Fibroblast of the conjunctiva (primary cell): ENCODE measurements at places on chromosomes 4 and X.

GRCh38 chr4:8730159-8730558 is 137.6 kb downstream of the CPZ start:
- no peak for DNase-seq

GRCh38 chrX:100924375-100924774 is 4.3 kb downstream of the XKRX start:
- DNase-seq, result no peak

GRCh38 chr4:169658975-169659715 is 38.8 kb downstream of the CLCN3 start:
- DNase-seq, result no peak

GRCh38 chrX:68177542-68177941 is 255.8 kb downstream of the OPHN1 start:
- DNase-seq, result no peak

DNA sequence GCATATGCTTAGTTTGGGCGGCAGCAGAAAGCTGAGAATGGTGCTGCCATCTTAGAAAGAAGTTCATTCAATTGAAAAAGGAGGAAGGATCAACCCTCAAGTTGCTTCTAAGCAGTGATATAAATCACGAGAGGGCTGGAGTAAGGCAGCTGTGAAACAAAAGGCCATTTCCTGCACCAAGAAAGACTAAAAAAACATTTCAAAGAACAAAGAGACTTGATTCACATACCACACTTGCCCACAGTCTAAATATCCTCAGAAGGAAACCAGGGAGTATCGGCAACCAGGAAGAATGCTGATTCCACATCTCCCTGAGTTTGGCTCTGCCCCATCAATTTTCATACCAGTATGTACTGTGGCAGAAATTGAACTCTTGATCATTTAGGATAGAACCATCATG is 240.1 kb downstream of the OPHN1 start:
- DNase-seq, result no peak

DNA sequence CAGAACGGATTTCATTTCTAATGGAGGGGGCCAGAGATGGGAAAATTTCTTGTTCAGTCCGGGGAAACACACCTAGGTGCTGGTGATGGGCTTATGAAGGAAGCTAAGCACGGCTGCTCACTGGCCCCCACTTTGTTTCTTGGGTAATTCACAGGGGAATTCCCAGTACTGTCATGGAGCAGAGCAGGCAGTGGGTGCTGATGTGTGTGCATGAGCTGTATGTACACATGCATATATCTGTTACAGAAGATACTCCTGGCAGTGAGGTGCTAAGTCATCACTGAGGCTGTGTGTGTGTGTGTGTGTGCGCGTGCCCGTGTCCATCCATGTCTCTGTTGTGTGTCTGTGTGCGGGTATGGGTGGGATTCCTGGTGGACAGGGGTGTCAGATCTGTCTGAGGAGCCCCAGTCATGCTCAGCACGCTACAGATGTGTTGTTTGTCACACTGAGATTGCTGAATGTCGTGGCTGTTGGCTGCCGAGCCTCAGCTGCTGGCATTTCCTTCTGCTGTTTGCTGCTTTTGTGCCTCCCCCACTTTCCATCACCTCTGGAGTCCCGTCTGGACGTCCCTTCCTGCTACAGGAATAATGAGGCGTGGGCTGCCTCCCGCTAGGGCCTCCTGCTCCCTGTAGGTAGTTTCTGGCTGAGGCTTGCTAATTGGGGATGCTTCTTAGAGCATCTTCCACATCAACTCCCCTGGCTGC is 53.3 kb downstream of the JADE1 start:
- no peak for DNase-seq

- no peak for DNase-seq
Observed at GRCh38 chr4:152559641-152560040, 23.7 kb upstream of the FBXW7 start.

DNA sequence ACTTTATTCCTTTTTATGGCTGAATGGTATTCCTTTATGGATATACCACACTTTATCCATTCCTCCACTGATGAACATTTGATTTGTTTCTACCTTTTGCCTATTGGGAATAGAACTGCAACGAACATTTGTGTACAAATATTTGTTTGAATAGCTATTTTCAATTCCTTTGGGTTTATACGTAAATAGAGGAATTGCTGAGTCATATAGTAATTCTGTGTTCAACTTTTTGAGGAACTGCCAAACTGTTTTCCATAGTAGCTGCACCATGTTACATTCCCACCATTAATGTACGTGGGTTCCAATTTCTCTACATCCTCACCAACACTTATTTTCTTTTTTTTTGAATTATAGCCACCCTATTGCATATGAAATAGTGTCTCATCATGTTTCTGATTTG is 156.5 kb upstream of the ATP6AP2 start:
- no peak for DNase-seq

DNA sequence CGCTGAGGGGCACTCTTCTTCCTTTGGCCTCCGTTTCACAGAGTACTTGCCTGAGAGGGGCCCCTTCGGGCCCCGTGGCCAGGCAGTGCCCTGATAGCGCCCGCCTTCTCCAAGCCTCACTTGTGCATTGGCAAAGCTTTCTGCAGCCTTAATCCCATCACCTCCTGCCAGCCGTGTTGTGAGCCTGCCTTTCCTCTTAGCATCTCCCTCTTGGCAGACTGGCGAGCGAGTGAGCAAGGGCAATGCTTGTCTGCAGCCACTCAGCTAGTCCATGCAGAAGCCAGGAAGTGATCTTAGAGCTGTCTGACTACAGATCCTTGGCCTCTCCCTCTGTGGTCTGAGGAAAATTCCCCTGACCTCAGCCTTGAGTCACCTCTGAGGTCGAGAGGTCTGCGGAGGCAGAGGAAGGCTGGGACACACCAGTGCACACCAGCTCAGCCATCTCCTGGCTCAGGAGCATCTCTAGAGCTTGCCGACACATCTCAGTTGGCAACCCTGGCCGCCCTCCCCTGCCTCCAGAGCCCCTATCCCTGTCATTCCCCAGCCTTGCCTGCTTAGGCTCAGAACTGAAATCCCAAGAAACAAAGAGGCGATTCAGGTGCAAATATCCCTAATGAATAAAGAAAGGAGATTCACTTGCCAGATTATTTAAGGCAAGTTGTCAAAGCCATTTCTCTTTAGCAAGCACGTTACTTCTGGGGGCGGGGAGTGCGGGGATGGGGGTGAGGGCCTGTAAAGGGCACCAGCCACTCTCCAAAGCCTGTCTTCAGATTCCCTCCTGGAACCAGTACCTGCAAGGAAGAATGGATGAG is 143.5 kb upstream of the MAMLD1 start:
- DNase-seq, result no peak

DNA sequence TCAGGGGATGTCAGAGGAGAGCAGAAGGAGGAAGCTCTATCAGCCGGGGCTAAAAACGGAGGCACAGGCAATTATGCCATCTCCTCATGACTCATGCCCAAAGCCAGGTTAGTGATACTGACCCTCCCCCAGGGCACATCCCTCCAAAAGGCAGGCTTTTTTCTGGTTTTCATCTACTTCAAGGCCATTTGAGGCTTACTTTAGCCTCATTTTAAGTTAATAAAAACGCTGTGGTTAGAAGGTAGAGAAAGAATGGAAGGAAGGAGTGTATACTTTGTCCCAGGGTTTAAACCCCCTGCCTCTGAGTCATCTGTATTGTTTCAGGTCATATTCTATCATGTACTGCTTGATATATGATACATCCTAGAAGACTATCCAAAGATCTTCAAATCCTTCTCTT is 89.7 kb upstream of the NDP start:
- DNase-seq, result no peak

DNA sequence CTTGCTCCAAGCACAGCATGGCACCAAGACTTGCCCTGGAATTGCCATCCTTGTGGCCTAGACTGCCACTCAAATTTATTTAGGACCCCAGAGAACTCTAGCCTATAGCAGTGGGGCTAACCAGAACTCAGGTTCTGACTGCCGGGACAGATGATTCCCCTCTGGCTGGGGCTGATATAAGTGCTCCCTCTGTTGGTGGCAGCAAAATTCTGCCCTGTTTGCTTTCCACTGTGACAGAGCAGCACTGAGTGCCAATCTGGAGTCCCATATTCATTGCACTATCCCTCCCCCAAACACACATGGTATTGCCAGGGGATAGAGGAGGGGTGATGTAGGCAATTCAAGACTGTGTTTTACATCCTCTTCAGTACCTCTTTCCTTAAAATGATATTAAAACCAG is 1081.9 kb downstream of the FAT4 start:
- no peak for DNase-seq
